ENCODE measurements at places on chromosomes 3 and 15. TPM values are rescaled to one million over a fixed set of nuclear protein-coding genes. Genes with fewer than 3 reads are reported as not detected.

TM4SF4 gene
- not detected for total RNA-seq

DNA sequence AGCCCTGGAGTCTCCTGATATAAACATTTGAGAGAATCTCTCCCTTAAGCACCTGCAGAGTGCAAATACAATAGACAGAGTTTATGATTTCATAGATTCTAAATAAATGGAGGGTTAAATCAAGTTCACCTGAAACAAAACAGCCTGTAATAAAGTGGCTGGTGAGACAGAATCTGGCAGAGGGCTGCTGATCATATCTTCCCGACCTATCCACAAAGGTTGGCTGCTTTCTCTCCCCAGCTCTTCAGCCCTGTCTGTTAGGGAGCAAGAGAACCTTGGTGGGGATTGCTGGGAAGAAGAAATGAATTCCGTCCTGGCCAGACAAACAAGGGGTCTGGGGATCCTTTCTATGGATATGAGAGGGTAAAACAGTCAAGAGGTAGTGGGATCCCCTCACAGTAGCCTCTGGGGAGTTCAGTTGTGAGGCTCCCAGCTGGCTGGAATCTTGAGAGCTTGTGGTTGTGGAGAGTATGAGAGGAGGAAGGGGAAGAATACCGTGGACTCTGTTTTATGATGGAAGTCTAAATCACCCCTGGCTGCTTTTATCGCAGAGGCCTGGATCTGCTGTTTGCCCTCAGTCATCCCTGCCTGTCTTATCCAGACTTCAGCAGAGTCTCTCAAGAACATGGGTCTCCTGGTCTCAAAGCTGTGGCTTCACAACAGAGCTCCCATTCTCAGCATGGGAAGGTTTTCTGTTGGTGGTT lies 451.3 kb downstream of the NTRK3 start:
- DNase-seq: no peak

GOLGA8Q gene
- not detected for total RNA-seq

GRCh38 chr3:100760377-100760776 lies 51.1 kb downstream of the TFG start:
- no peak for DNase-seq

PRICKLE2 gene
- total RNA-seq: 13.1 TPM
